ENCODE measurements at places on chromosomes 5 and 9. TPM values are rescaled to one million over a fixed set of nuclear protein-coding genes. Genes with fewer than 3 reads are reported as not detected.
A peak's percentile ranks its signal among the peaks of the same experiment; 100 is the strongest.

GRCh38 chr9:3980771-3981170 lies 319.1 kb downstream of the GLIS3 start:
- no peak for DNase-seq
- no peaks in the 10 kb centered on the region for H3K36me3 ChIP-seq
- no peaks in the 10 kb centered on the region for H3K4me1 ChIP-seq

DNA sequence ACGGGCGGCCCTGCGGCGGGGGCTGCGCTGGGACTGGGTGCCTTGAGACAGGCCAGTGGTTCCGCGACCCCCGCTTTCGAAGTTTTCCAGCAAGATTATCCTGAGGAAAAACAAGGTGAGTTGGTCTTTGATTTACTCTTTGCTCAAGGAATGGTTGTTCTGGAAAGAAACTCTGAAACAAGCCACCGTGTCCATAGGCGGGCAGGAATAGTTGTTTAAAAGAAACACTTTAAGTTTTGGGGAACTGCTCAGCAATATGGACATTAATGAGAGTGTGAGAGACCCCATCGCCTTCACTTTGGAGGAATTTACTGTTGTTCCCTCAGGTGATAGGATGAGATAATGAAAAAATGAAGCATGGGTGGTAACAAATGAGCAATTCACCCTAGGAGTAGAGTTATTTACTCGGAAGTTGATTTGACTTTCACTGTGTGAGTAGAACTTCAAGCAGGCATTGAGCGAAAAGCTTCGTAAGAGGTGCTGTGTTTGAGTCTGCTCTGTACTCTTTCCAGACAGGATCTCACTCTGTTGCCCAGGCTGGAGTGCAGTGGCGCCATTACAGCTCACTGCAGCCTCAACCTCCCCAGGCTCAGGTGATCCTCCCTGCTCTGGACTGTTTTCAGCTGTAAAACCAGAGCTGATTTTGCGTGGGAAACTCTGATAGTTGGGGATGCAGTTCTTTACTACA lies 1.1 kb downstream of the DMRTA1 start:
- H3K27ac ChIP-seq: peak overlapping the region; percentile 71
- peak overlapping the region; percentile 81 for H3K4me3 ChIP-seq
- H3K27me3 ChIP-seq: peaks cover 16% of the 10 kb centered on the region
- no peaks in the 10 kb centered on the region for H3K4me1 ChIP-seq

The SPATA31C1 gene
- not detected for total RNA-seq

- H3K4me3 ChIP-seq: no peak overlapping the region
- peaks cover 15% of the 10 kb centered on the region for H3K4me1 ChIP-seq
- H3K27me3 ChIP-seq: no peaks in the 10 kb centered on the region
These were observed 220.3 kb downstream of the NR3C1 start for GRCh38 chr5:143182901-143183820.

DNA sequence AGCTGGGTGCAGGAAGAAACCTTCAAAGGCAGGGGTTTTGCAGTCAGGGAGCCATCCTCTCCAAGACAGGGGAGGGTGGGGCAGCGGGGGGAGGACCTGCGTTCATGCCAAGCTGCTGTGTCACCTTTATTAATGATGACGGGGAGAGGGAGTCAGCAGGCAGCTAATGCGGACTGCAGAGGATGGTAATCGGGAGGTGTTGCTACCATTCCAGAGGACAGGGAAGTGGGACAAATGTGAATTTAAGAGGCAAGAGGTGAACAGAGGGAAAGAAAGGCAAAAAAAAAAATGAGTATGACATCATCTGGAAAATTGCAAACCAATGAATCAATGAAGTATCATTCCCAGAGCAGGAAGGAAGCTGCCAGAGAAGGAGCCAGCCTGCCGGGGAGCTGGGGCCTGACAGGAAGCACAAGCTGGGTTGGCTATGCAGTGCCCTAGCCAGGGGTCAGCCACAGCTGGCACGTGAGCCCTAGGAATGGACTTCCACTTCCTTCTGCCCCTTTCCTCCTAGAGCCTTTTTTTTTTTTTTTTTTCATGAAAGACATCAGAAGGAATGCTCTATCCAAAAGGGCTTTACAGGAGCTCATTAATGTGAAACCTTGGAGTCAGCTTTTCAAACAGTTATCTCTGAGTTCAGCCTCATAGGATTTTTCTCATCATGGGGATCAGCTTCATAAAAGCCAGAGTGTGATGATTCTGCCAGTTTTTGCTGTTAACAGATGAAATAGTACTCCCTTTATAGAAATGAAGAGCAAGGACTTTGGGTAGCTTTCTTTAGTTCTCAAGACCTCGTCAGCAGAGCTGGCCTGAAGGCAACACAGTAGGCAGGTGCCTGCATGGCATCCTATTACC lies 9.2 kb downstream of the INSYN2B start:
- H3K4me3 ChIP-seq: no peak overlapping the region
- no peaks in the 10 kb centered on the region for H3K4me1 ChIP-seq
- no peaks in the 10 kb centered on the region for H3K27me3 ChIP-seq
- H3K27ac ChIP-seq: no peak overlapping the region

The BTNL3 gene
- total RNA-seq: 31.3 TPM

The EPB41L4B gene
- 20.6 TPM for total RNA-seq

GRCh38 chr5:131659841-131660240 lies 24.8 kb upstream of the RAPGEF6 start:
- peaks cover 3% of the 10 kb centered on the region for H3K36me3 ChIP-seq
- H3K4me3 ChIP-seq: no peak overlapping the region
- no peaks in the 10 kb centered on the region for H3K4me1 ChIP-seq
- no peaks in the 10 kb centered on the region for H3K27me3 ChIP-seq
- DNase-seq: no peak

DNA sequence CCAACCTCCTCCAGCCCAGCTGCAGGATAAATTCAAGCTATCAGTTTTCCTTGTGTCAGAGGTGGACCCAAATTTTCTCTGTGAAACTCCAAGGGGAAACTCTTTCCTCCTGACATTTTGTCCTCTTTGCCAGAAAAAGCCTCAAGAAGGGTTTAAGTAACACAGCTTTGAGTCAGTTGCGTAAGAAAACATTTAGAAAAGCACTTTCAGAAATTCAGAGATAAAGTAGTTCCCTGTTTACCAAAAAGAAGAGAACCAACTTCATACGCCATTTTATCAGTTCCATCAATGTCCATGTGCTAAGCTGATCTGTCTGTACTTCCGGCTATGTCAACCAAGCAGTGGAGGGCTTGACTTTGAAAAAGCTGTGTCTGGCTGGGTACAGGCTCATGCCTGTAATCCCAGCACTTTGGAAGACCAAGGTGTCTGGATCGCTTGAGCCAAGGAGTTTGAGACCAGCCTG lies 19.9 kb upstream of the SUSD1 start:
- no peak for DNase-seq
- H3K4me3 ChIP-seq: no peak overlapping the region
- no peak overlapping the region for H3K27ac ChIP-seq
- H3K36me3 ChIP-seq: no peaks in the 10 kb centered on the region
- no peaks in the 10 kb centered on the region for H3K27me3 ChIP-seq
- no peaks in the 10 kb centered on the region for H3K4me1 ChIP-seq

The PCDHGC4 gene
- 1.5 TPM for total RNA-seq

The NUTM2F gene
- 0.87 TPM for total RNA-seq

The GPRIN1 gene
- total RNA-seq: 1.4 TPM

The UNC5A gene
- 0.10 TPM for total RNA-seq

- no peak overlapping the region for H3K4me3 ChIP-seq
- H3K27ac ChIP-seq: no peak overlapping the region
- DNase-seq: no peak
- H3K36me3 ChIP-seq: no peaks in the 10 kb centered on the region
- H3K4me1 ChIP-seq: peaks cover 6% of the 10 kb centered on the region
- H3K27me3 ChIP-seq: no peaks in the 10 kb centered on the region
These were observed 196.5 kb upstream of the EFNA5 start for GRCh38 chr5:107867266-107867665.

DNA sequence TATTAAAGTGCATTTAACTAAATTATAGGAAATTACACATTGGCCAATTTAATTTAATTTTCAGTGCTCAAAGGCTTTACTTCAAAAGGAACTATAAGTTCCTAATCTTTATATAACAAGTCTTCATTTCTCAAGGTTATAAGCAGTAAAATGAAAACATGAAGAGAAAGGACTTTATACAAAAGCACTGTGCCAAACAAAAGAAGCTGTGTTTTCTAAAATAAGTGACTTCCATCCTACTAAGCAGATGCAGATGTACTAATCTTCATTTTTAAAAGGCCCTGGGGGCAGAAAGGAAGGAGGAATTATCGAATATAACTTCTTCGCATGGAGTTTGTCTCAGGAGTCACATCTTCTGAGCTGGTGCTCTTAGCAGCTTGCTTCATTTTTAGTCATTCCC lies 81.4 kb downstream of the SHC3 start:
- H3K27me3 ChIP-seq: no peaks in the 10 kb centered on the region
- DNase-seq: no peak
- no peaks in the 10 kb centered on the region for H3K4me1 ChIP-seq

The TAF11L11 gene
- total RNA-seq: not detected

DNA sequence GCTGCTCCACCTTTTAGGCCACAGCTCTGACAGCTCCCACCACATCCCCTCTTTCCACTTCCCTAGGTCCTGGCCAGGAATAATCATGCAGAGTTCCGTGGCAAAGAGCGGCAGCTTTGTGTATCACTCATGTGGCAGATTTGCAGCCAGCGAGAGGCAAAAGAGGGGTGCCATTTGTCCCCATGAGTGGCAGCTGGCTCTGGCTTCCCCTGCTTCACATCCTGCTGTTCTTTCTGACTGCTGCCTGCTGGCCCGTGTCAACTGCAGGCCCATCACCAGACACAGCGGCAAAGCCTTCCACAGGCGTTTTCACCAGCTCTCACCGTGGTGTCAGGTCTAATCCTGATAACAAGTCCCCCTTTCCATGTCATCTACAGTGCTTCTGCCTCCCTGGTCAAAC lies 430.6 kb upstream of the DAP start:
- H3K4me3 ChIP-seq: no peak overlapping the region
- no peaks in the 10 kb centered on the region for H3K27me3 ChIP-seq

The CYSRT1 gene
- total RNA-seq: 1.4 TPM

The ADGRV1 gene
- total RNA-seq: 74.9 TPM

DNA sequence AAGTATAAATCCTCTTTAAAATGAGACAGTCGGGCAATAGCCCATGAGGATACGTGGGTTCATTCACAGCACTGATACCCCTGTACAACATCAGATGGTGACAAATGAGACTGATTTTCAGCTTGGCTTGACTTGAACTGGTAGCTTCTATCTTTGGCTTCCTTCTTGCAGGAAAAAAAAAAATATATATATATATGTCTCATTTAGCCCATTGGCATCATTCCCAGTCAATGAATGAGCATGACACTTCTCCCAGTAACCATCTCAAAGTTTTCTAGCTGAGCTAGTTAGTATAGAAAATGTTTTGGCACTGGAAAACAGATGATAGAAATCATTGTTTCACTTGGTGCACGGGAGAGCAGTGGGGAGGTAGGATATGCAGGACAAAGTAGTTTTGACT lies 222.5 kb upstream of the TAS2R1 start:
- H3K27me3 ChIP-seq: no peaks in the 10 kb centered on the region
- H3K36me3 ChIP-seq: no peaks in the 10 kb centered on the region
- no peak for DNase-seq
- H3K4me3 ChIP-seq: no peak overlapping the region

The LCN9 gene
- total RNA-seq: 2.6 TPM

DNA sequence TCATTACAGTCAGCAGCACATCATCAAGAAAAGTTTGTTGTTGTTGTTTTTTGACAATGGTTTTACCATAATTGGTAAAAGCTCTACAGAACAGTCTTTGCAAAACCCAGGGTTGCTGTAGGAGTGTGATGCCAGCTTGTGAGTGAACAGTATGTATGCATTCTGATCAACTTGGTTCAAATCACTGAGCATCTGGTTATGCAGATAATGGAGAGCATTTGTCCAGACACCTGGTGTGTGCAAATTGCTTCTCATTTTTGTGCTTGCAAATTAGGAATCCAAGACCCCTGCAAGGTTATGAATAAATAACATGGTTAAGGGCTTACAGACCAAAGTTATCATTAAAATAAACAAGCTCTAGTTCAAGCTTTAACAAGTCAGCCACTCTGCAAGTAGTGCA lies 448.7 kb upstream of the ACTBL2 start:
- no peak overlapping the region for H3K27ac ChIP-seq
- H3K36me3 ChIP-seq: no peaks in the 10 kb centered on the region
- no peak for DNase-seq
- H3K4me3 ChIP-seq: no peak overlapping the region
- no peaks in the 10 kb centered on the region for H3K27me3 ChIP-seq

DNA sequence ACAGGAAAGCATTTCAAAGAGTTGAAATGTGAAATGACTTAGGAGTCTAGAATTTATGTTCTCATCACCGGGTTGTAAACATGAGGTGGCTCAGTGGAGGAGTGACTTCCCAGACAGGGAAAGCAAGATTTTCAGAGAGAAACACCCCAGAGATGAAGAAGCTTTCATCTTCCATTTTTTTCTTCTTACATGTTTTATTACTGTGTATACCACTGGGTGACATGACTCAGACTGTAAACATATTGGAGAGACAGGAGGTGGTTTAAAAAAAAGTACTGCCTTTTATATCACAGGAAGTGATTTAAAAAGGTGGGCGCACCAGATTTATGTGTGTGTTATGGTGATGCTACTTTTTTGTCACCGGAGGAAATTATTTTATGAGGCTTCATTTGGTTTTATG lies 209.1 kb upstream of the TUT7 start:
- peaks cover 6% of the 10 kb centered on the region for H3K4me1 ChIP-seq
- peak overlapping the region; percentile 29 for H3K27ac ChIP-seq
- H3K36me3 ChIP-seq: no peaks in the 10 kb centered on the region
- DNase-seq: peak; percentile 27
- no peak overlapping the region for H3K4me3 ChIP-seq

GRCh38 chr5:38289457-38289856 lies 31.1 kb downstream of the EGFLAM start:
- no peak for DNase-seq
- H3K4me3 ChIP-seq: no peak overlapping the region
- no peaks in the 10 kb centered on the region for H3K36me3 ChIP-seq

DNA sequence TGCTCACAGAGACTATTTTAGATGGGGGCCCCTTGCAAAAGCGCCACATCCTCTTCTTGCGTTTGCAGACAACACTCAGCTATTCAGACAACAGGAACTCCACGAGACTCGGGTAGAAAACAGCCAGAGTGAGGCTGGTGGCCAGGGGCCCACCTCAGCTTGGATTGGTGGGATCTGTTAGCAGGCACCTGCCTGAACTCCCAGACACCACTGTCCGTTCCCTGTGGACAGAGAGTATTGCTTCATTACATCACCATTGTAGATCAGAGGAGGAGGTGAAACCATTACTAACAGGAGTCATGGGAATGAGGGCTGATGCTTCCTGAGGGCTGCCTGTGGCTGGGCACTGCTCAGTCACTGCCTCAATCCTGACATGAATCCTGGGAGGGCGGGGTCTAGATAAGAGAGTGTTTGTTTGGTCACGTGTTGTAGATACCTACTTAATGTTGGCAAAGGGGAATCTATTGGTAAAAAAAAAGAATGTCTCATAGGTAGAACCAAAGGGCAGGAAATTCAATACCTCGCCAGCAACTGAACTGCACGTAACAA lies 4.4 kb upstream of the RAPGEF1 start:
- H3K4me1 ChIP-seq: no peaks in the 10 kb centered on the region
- H3K4me3 ChIP-seq: no peak overlapping the region
- peak; percentile 77 for DNase-seq
- H3K27ac ChIP-seq: peak overlapping the region; percentile 74
- H3K36me3 ChIP-seq: no peaks in the 10 kb centered on the region
- H3K27me3 ChIP-seq: no peaks in the 10 kb centered on the region

Data from hepatocyte (in vitro differentiated cells).